ENCODE measurements at places on chromosomes 1 and 21.

GRCh38 chr1:153852170-153852569 is 70.6 kb downstream of the GATAD2B start:
- no peak for DNase-seq

DNA sequence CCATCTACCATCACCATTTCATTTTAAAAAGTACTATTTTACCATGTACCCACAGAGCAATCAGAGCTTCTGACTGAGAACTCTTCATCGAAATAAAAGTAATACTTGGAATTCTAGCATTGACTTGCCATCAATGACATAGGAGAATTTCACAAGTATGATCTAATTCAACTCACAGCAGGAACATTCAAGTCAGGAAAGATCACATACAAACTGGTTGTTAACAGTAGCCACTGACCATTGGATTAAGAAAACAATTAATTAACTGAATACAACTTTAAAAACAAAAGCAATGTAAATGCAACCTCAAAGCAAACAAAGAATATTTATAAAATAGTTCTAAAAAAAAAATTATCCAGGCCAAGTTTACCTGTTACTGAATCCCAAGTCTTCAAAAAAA is 18.8 kb downstream of the RNF115 start:
- DNase-seq, result no peak

- no peak for DNase-seq
Measured at GRCh38 chr1:51675177-51675780, 58.4 kb downstream of the OSBPL9 start.

GRCh38 chr1:203603940-203604591 is 22.6 kb upstream of the ATP2B4 start:
- no peak for DNase-seq

- no peak for DNase-seq
Measured at GRCh38 chr1:174160109-174160473, 771 bp downstream of the RABGAP1L start.

DNA sequence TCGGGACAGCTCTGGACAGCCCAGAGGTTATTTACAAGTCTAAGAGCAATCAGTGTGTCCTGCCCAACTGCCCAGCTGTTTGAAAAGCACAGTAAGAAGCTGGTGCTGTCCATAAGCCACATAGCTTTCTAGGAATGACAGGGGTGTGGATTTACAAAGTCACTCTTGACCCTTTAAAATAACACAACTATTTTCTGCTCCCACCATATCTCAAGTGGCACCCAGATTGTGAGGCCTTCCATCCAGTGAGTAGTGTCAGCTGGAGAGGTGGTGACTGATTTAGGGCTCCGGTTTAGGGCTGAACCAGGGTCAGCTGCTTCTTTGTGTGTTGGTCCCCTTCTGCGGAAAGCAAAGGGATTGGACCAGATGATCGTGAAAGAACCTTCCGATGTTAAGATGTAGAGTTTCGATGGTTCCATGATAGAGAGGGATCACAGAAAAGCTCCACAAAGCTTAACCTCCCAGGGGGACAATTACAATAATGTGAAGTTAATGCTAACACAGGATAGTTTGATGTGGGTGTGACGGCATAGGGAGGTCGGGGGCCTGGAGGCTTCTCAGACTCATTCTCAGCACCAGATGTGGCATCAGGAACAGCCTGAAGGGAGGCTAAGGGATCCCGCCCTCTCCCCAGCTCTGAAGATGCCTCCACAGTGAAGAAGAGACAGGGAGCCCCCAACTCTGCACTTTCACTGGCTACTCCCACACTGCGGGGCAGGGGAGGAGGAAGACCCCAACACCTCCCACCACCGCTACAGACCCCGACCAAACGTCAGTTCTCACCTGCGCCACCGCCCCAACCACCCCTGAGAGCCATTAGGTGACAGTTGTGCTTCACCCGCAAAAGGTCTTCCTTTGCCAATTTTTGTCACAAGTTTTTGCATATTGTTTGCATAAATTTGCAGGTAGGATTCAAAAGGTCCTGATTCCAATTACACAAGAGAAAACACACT is 40.6 kb downstream of the LRRC3 start:
- DNase-seq, result no peak

DNA sequence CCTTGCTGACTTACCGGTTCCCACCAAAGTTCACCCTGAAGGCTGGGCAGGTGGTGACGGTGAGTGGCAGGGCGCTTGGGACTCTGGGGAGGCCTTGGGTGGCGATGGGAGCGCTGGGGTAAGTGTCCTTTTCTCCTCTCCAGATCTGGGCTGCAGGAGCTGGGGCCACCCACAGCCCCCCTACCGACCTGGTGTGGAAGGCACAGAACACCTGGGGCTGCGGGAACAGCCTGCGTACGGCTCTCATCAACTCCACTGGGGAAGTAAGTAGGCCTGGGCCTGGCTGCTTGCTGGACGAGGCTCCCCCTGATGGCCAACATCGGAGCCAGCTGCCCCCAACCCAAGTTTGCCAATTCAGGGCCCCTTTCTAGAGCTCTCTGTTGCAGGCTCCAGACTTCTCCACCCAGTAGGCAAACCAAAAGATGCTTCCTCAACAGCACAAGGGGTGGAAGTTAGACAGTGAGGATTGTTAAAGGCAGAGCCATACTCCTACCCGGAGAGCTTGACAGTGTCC is 16.4 kb upstream of the SEMA4A start:
- DNase-seq, result no peak

GRCh38 chr1:173213665-173214064 is 6.5 kb upstream of the TNFSF4 start:
- no peak for DNase-seq

DNA sequence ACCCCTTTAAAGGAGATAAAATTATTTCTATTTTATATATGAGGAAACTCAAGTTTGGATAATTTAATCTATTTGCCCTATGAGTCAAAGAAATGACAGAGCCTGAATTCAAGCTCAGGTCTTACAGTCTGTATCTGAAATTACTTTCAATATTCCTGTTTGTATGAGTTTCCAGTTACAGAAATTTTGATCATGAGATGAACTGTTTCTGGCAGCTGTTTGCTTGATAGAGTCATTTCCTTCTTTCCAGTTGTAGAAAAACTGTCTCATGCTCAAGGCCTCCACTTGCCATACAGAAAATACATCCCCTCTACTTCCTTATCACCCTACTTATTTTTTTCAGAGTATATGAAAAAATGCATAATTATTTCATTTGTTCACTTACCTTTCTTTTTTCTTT is 87.6 kb downstream of the PTPRC start:
- DNase-seq, result no peak

- DNase-seq, result no peak
Measured at GRCh38 chr1:81869307-81869706, 68.6 kb downstream of the ADGRL2 start.

- DNase-seq, result peak; percentile 65
Measured at GRCh38 chr21:36193200-36193599, 36.6 kb downstream of the DOP1B start.

GRCh38 chr21:42135386-42136052 is 64.4 kb downstream of the UMODL1 start:
- DNase-seq, result no peak

GRCh38 chr21:37263827-37264600 is 3.1 kb downstream of the VPS26C start:
- no peak for DNase-seq

GRCh38 chr1:44810101-44810761 is 1.9 kb downstream of the BTBD19 start:
- no peak for DNase-seq

DNA sequence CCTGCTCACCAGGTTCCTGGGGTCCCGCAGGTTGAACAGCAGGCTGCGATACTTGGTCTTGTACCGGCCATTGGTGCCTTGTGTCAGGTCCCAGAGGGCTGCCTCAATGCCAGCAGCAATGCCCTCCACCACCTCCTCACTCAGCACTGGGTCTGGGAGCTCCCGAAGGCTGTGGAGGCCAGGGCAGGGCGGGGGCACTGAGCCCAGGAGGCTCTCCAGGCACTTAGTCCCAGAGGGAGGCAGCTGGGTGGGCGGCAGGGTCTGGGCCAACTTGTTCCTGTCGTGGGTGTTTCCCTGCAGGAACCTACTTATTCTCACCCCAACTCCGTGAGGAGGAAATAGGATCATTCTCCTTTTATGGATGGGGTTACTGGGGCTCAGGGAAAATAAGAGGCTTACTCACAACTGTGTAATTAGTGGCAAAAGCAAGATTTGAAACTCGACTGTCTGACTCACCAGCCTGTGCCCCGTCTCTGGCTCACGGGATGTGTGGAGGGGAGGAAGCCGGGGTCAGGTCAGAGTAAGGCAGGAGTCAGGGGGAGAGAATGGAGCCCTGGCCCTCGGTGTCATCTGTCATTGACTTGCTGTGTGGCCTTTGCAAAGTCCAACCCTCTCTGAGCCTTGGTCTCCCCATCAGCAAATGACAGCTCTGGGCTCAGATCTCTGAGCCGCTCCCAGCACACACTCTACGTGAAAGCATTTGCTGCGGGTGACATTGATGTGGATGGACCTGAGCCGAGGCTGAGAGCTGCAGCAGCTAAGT is 17.2 kb downstream of the SPOCD1 start:
- no peak for DNase-seq

DNA sequence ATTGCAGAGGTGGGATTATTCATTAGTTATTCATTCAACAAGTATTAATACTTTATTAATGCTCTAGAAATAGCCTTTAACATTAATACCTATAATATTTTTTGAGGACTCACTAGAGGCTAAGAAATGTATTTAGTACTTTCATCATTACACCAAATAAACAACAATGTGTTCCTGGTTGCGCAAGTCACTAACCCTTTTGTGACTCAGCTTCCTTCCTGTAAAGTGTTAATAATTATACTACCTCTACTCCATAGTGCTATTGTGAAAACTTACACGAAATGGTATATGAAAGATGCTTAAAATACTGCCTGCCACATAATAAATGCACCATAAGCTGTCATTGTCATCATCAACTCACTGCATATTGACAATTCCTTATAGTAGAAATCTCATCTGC is 431.0 kb downstream of the DPYD start:
- DNase-seq, result peak; percentile 44

GRCh38 chr1:240424740-240425464 is 187.1 kb downstream of the GREM2 start:
- no peak for DNase-seq

Data from epithelial cell of proximal tubule (primary cell).